Naive B cell (primary cell): ENCODE measurements at places on chromosomes 5 and 9. TPM values are rescaled to one million over a fixed set of nuclear protein-coding genes. Genes with fewer than 3 reads are reported as not detected.

SPINK4 gene
- not detected for polyA plus RNA-seq

SHOC1 gene
- not detected for polyA plus RNA-seq

GOLGA1 gene
- 9.5 TPM for polyA plus RNA-seq

TAF11L12 gene
- polyA plus RNA-seq, result not detected

CDC25C gene
- polyA plus RNA-seq, result not detected

PCA3 gene
- polyA plus RNA-seq, result not detected

NR6A1 gene
- polyA plus RNA-seq, result not detected

CCDC127 gene
- 2.3 TPM for polyA plus RNA-seq

GPR150 gene
- 0.71 TPM for polyA plus RNA-seq

PRUNE2 gene
- polyA plus RNA-seq, result 0.18 TPM

LMAN2 gene
- 193 TPM for polyA plus RNA-seq

KIF27 gene
- polyA plus RNA-seq, result 2.0 TPM
